ENCODE measurements at places on chromosomes 5 and 9.

- DNase-seq = peak; percentile 68
Measured at GRCh38 chr9:132160802-132161742, 786 bp upstream of the NTNG2 start.

- no peak for DNase-seq
Measured at GRCh38 chr5:151892393-151892792, 32.3 kb downstream of the GLRA1 start.

DNA sequence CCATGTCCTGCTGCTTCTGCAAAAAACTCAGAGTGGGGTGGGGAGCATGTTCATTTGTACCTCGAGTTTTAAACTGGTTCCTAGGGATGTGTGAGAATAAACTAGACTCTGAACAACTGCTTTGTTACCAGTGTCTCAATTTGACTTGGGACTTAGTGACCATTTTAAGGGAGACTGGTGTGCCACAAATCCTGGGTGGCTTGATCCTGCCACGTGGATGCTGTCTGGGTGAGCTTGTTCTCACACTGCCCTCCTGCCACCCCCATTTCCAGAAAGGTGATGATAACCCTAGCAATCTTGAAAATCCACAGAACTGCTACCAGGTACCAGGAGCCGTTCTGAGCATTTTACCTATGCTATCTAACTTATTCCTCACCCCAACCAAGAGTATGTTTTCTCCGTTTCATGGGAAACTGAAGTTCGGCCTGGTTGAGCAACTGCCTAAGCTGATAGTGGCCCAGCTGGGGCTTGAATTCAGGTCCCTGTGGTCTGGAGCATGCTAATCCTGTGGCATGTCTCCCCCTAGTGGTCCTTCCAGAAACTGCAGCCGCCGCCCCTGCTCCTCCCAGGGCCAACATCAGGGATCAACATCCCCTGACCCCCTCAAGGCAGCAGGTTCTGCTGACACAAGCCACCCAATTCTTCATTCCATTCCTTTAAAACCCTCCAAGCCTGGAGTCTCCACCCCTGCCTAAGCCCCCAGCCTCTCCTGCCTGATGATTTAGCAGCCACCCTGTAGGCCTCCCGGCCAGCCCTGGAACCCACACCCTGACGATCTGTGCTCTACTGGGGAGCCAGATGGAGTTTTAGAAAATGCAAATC lies 2.8 kb downstream of the IL3 start:
- DNase-seq = peak; percentile 50

GRCh38 chr5:16881251-16881650 lies 54.8 kb downstream of the MYO10 start:
- no peak for DNase-seq

- no peak for DNase-seq
Measured at GRCh38 chr5:97874491-97874890, 691.4 kb upstream of the RIOK2 start.

DNA sequence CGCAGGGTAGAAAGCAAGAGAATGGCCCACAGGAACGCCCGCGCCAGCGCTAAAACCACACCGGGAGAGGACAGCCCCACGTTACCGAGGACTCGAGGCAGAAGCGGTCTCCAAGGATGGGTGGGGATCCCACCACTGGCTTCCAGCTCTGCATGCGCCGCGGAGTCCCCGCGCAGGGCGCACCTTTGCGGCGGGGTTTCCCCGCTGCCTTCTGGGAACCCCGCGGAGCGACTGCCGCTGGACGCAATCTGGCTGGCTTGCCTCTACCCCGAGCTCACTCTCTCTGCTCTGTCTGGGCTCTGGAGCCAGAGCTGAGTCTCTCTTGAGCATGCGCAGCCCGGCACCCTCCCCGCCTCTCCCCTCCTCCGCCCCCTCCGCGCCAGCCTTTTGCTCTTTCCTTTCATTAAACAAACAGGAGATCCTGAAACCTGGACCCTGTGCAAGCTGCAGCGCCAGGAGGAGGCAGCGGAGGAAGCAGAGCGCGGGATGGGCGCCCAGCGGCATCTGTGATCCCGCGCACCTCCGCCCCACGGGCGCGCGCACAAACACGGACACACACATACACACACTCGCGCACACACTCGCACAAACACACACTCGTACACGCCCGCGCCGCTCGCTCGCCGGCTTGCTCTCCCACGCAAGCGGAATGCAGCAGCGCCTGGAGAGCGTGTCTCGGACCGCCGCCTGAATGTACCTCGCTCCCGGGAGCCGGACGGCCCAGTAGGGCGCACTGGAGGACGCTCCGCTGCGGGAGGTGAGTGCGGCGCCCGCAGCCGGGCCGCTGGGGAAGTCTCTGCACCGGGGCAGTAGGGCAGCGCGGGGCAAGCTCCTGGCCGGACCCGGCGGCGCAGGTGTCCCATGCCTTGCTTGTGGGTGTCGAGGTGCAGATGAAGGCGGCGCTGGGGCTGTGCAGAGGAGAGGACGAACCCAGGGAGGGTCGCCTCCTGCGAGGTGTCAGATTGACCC lies at the start of gene PLPPR1:
TSS of gene PLPPR1 (plus strand) at position 382 of the 969 bp plus-strand sequence.
- no peak for DNase-seq

DNA sequence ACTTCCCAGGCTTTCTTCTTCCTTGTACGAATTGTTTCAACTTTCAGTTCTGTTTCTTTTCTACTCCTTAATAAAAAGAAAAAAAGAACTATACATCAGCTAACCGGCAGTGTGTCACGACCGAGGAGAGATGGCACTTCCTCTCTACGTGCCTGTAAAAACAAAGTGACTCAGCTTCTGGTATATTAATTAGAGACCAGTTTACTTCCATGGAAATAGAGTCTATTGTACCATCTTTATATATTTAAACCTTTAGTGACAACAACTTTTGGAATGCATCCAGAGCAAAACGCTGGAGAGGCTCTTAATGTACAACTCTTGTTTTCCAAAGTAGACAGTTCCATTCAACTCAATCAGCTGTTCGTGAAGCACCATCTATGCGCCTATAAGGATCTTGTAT lies 94.5 kb upstream of the LIFR start:
- peak; percentile 14 for DNase-seq

DNA sequence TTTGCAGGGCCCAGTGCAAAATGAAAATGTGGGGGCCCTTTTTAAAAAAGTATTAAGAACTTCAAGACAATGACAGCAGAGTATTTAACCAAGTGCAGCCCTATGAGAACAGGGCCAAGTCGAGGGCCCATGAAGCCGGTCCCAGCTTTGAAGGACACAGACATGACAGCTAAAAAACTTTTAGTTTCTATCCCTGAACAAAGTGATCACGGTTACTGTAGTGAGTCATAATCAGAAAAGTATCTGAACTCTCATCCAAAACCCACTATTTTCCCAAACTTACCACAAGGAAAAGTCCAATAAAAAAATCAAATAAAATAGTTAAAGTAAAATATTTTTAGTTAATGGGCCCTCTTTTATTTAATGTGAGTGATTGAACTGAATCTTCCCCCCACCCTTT lies 126.0 kb downstream of the MEF2C start:
- DNase-seq = no peak

DNA sequence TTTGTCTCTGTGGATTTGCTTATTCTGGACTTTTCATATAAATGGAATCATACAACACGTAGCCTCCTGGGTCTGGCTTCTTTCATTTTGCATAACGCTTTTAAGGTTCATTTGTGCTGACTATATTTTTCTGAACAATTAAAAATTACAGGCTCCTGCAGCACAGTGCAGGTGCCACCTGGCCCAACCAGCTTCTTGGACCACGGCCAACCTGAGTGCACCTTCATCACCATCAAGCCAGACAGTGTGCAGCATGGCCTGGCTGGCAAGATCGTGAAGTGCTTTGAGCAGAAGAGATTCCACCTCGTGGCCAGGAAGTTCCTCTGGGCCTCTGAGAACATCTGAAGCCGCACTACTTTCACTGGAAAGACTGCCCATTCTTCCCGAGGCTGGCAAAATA lies 53.5 kb upstream of the COL15A1 start:
- no peak for DNase-seq

DNA sequence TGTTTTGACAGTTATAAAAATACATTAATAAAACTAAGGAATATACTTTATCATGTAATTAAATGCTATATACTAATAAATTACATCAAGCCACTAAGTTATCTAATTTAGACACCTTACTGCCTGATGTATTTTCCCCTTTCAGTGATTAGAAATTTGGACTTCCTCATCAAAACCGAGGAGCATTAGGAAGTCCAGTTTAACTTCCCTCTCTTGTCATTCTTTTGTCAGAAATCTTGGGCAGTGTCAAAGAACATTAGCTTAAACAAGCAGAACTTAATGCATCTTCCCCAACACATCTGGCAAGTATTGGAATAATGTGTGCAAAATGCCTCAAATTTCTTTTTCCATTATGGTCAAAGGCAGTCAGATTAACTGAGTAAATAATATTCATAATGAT lies 81.6 kb downstream of the PLPP1 start:
- no peak for DNase-seq

DNA sequence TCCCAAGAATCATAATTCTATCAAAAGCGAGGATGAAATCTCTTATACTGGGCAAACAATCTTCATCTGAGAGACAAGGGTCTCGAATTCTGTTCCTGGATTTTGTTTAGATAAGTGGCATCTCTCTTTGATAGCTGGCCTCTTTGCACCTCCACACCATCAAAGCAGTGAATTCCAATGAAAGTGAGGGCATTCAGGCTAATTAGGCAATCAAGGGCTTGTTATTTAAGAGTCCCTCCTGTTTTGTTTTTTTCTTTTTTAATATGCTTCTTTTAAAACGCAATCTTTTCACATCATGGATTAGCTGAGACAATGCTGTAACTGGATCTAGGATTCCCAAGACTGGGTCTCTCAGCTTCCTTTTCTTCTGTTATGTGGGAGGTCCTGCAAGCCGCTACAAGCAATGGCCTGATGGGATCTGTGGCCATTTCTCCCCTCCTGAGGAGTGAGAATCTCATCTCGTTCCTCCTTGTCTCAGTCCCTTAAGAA lies 67.9 kb downstream of the TNC start:
- no peak for DNase-seq

GRCh38 chr9:86573886-86574285 lies 219.7 kb upstream of the TUT7 start:
- DNase-seq = peak; percentile 48

- peak; percentile 39 for DNase-seq
Measured at GRCh38 chr5:52846182-52846842, 58.6 kb downstream of the ITGA1 start.

DNA sequence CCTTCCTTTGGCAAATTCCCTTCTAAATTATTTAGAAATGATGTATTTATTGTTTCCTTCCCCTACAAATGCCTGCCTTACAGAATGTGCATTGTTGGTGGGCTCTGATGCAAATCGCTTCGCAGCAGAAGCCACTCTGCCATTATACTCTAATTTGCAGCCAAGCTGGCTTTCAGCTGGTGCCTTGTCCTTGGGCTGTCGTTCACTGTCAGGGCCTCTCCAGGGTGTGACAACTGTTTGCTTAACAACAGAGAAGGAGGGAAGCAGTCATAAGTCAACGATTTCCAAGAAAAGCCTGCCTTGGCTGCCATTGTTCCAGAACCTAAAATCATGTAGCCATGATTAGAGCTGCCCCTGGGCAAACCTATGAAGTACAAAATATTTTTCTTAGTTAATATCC lies 260.1 kb upstream of the RGMB start:
- no peak for DNase-seq

DNA sequence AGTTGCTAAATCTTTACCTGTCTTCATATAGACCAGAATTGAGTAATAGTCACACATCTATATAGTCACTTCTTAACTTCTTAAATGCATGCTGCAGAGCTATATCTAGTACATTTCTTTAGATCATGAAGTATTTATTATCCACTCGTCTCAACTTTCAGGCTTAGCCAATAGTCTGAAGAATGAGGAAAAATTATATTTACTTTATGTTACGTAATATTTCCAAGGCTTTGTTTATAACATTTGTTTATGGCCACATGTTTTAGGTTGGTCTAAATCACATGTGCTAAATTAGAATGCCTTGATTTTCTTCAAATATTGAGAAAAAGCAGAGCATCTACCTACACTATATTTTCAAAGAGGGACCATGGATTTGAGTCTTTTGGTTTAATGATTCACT lies 47.2 kb upstream of the RGMB start:
- DNase-seq = peak; percentile 60

- DNase-seq = no peak
Measured at GRCh38 chr5:163747586-163747985, 242.2 kb downstream of the MAT2B start.

Data from fibroblast of gingiva (primary cell).